ENCODE measurements at places on chromosomes 3 and 15.

GRCh38 chr15:98782801-98783200, 134.5 kb downstream of the IGF1R start:
- DNase-seq: no peak

- no peak for DNase-seq
Measured at GRCh38 chr3:64454179-64454578, 228.9 kb upstream of the PRICKLE2 start.

DNA sequence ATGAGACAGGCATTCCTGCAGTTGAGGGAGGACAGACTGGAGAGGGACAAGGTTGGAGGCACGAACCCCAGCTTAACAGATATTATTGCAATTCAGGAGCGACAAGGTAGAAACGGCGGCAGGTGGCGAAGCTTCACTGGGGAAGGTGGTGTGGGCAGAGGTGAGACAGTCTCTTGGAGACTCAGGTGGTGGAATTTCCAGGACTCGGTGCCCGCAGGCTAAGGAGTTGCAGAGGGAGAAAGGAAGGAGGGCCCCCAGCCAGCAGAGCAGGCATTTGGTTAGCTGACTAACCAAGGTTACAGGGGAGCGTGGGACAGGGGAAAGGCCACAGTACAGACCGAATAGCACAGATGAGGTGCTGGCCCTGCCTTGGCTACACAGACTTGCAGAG, 3.0 kb downstream of the FAM174B start:
- no peak for DNase-seq

DNA sequence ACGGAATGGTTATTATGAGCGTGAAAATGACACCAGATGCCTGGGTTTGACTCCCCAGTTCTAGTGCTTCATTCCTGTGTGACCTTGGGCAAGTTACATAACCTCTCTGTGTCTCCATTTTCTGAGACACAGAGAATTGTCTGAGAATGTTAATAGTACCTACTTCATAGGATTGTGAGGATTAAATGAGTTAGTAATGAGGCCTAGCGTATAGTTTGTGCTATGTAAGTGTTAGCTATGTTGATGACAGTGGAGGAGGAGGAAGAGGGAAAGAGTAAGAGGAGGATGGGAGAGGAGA, 150.3 kb downstream of the MEGF11 start:
- DNase-seq: no peak

DNA sequence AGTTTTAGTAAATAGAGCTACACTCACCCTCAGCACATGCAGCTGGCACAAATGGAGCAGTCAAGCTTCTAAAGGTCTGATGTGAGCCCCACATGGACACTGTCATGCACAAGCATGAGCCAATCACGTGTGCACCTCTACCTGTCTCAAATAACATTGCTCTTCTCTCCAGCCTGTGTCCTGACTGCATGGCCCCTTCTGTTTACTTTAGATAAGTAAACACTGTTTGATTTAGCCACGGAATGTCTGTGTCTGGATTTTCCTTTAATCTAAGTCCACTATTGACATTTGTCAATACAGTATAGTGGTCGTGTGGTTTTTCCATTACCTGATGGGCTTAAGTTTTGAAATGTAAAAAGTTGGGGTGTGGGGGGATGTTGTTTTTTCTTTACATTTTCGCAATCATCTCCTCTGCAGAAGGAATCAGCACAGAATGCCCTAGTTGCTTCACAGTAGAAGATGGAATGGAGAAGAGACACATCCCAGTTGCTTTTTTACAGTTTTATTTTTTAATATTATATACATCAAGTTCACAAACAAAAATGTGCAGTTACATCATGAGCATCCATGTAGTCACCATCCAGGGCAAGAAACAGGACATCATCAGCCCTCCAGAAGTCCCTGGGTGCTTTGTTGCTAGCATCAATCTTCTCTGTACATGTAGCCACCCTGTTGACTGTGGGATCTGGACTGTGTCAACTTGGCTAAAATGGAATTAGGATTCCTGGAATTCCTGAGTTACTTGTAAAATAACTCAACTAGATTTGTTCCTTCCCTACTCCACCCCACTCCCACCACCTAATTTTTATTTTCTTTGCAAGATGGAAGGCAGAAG, 146.1 kb downstream of the UACA start:
- no peak for DNase-seq

DNA sequence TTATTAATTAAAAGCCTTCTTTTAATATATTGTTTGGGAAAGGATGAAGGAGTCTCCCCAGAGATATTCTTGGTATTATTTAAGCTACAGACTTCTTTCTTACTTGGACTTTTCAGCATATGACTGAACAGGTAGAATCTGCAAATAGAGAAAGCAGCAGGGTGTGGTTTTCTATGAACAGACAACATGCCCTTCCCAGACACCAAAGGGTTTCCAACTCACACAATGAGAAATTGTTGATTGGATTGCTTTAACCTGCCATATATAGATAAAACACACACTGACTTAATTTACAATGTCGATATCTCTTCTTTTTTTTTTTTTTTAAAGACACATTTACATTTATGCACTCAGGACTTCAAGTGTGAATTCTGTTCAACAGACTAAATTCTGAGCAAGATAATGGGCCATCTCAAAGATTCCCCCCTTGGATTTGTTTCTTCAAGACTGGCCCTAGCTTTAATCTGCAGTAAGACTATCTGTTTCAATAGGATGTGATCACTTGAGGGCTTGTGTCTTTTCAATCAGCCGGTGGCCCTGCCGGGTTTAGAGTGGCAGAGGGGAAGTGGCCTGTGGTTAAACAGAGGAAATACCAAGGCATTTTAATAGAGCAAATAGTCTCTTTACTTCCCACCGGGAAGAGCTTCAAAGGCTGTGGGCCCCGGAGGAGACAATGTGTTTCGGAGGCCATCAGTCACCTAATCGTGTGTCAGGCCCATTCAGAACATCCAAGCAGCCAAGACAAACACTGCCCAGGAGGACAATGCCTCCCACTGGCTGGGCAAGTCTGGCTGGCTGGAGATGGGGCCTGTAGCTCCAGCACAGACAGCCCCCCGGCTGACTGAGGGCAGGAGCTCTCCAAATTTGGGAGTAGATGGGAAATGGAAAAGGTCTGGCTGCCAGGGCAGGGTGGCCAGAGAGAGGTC, 6.1 kb downstream of the IL17RD start:
- DNase-seq: no peak

DNA sequence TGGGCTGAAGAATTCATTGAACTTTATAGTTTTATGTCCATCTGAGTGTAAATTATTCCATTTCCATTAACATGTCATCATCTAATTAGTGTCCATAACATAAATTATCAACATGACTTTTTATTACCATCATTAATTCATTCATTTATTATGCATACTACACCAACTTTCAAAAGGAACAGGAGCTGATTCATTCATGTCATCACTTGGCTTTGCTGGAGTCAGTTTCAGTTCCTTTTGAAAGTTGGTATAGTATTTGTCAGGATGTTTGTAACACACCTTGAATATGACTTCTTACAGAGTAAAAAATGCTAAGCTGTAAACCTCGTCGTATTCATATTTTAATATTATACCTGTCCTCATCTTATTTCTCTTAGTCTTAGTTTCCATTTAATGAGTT, 298.0 kb upstream of the RBMS3 start:
- no peak for DNase-seq
